Stimulated activated CD8-positive, alpha-beta memory T cell treated with anti-CD3 and anti-CD28 coated beads, Interleukin-4, amount 100 ng/mL, for 1 hour (primary cell): ENCODE measurements at places on chromosomes 3 and 15.

DNA sequence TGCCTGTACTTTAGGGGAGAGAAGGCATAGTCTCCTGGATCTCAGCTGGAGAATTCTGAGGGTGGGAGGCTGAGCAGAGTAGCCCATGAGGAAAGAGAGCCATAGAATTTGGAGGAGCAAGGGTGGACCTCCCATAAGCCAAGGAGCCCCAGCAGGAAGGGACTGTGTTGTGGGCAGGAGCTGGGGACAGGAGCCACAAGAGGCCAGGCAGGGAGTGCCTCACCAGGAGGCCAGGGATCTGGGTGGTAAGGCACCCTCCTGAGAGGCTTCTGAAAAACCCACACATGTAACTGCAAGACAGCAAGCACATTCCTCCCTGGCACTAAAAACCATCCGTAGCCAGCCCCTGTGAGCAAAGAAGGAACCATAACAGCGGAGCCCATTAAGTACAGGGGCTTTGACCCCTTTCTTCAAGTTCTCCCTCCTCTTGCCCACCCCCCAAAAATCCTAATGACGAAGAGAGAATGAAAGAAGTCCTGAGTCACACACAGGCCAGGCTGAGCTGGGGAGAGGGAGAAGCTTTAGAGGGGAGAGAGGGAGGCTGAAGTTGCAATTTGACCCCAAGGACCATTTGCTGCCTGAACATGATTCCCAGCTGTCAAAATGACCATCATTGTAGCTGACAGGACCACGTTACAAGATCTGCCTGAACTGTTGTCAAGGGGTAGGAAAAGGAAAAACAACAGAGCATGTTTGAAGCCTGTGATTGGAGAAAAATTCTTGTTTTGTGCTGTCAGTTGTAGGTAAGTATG lies 82.6 kb downstream of the TRIM42 start:
- DNase-seq: no peak

DNA sequence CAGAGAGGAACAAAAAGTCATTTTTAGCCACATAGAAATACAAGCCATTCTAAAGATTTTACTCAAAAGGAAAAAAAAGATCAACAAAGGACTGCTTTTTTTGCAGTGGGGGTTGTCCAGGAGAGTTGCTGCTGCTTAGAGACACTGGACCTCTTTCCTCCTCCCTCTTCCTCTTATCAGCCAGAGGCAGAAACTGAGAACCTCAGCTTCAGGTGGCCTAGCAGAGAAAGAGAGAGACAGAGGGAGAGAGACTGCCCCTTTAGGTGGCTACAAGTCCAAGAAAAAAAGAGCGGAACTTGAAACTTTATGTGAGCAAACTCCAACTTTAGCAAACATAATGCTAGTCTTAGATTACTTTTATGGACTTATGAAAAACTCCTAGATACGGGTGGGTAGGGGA lies 54.2 kb downstream of the NPAP1 start:
- no peak for DNase-seq

DNA sequence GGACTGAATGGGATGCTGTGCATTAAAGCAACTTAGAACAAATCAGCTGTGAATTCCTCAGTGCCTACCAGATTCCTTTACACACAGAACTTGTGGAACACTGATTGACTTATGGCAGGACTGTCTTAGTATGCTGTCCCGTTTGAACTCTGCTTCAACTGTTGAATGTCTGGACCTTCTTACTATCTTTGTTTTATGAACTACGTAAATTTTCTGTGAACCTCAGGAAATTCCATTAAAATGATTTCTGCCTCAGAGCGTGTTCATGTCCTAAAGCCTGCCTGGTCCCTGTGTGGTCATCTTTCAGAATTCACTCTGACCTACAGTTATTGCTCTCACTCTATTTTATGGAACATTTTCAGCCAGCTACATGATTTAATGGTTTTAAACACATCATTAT lies 29.4 kb upstream of the FBN1 start:
- no peak for DNase-seq

- DNase-seq: no peak
These were observed 130.8 kb downstream of the CHCHD6 start for GRCh38 chr3:126834596-126835471.

DNA sequence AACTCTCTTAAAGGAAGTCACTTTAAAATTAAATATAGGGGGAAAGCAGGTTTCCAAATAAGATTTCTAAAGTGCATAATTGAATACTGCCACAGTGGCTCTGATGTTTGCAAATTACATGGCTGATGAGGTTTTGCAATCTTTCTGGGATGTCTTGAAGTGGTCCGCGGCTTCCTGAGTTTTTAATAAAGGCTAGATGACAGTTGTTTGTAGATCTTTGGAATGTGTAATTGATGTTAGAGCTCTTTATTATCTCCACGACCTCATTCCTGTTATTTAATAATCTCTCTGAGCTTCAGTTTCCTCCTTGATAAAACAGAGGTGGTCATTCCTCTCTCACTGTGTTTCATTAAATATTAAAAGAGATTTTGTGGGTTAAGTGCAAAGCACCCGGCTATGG lies 27.0 kb upstream of the CEMIP start:
- DNase-seq: no peak

- no peak for DNase-seq
These were observed 22.2 kb upstream of the RHO start for GRCh38 chr3:129506231-129506742.
